Memory B cell (primary cell): ENCODE measurements at places on chromosomes 1 and 21.

DNA sequence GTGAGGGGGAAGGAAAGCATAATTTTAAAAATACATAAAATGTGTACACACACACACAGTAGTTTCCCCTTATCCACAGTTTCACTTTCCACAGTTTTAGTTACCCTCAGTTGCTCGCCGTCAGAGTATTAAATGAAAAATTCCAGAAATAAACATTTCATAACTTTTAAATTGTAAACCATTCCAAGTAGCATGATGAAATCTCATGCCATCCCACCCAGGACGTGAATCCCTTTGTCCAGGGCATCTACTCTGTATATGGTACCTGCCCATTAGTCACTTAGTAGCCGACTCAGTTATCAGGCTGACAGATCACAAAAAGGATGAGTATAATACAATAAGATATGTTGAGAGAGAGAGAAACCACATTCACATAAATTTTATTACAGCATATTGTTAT lies 36.2 kb downstream of the EPS15 start:
- no peak for DNase-seq

DNA sequence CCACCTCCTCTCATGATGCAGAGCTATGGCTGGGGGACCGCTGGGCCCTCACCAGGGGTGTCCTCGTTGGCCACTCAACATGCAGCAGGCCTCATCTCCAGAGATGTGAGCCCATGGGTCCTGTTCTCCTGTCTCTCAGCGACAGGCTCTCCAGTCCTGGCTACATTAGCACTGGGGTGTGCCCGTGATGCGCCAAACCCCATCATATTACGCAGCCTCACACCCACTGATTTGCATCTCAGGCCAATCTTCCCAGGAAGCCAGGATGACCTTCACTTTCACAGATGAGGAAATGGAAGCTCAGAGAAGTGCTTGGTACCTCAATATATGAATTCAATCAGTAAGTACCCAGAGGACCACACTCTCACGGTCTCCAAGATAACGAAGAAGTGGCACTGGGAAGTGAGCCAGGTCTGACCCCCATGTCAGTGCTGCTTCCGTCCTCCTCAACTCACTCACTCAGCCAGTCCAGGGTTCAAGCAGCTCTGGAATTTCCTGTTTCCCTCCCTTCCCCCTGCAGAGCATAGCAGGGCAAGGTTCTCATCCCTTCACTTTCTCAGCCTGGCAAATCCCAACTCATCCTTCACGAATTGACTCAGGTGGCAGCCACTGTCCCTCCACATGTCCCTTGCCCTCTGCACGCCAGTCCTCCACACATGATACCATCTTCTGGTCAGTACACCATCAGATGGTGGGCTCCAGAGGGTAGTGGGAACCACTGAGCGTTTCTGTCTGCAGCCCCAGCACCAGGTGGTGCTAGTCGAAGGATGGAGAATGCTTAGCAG lies 28.9 kb upstream of the EVA1B start:
- DNase-seq = no peak

- DNase-seq = no peak
These were observed 1016.1 kb downstream of the KCNT2 start for GRCh38 chr1:195591917-195592672.

DNA sequence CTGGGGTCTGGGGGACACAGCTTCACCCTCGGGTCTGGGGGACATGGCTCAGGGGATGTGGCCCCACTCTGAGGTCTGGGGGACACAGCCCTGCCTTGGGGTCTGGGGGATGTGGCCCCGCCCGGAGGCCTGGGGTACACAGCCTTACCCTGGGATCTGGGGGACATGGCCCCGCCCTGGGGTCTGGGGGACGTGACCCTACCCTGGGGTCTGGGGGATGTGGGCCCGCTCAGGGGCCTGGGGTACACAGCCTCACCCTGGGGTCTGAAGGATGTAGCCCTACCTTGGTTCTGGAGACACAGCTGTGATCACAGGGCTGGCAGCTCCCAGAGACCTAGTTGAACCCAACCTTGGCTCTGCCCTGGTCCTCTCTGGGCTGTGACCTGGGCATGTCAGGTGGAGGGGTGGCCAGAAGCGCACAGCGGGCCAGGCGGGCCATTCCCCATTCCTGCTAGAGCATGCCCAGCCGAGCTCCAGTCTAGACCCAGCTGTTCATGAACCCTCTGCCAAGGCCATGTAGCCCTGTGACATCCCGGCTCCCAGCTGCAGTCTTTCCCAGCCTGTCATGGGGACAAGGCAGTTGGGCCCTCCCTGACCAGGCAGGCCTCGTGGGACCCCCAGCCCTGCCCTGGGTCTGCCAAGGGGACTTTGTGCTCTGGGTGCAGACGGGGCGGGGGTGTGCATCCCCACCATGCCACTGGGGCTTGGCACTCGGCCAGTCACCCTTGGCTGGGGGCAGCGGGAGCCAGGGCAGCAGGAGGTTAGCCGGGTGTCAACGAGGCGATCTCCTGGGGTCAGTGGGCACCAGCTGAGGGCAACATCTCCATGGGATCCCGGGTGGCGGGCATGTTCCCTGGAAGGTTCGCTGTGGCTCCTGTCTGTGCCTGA lies 43.9 kb downstream of the WNT9A start:
- DNase-seq = no peak

DNA sequence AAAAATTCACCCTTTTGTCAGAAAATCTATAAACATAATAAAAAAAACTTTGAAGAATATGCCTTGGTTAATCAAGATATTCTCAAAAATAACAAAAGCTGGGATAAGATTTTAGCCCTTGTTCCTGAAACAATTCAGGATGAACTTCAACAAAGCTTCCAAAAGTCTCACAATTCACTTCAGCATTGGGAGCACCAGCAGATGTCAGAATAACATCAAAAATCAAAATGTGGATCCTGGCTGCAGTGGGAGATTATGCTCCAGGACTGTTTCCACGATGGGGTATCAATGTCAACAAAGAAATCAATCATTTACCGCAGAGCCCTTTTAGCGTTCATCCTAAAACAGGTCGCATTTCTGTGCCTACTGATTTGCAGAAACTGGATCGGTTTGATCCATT lies 35.2 kb downstream of the ZNF670 start:
- DNase-seq = no peak

DNA sequence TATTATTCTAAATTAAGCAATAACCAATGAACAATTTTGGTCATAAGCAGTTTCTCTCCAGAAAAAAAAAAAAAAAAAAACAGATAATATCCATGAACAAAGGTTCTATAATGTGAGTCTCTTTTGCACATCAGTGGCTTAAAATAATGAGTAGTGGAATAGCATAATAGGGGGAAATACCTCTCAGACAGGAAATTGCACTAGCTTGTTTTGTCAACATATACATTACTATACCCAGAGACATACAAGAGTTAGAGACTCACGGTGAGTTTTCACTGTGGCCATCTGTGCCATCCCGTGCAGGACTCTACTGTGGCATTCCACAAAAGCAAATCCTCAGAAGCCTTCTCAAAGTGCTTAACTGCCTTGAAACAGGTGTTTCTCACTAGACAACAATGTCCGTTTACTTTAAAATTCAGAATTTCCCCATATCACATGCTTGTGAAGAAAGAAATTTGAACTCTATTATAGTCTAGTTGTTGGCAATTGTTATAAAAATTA lies 697.9 kb downstream of the USP25 start:
- no peak for DNase-seq
